Nucleus accumbens (tissue), 56 donors: ENCODE measurements at places on chromosomes 6 and 20.

DNA sequence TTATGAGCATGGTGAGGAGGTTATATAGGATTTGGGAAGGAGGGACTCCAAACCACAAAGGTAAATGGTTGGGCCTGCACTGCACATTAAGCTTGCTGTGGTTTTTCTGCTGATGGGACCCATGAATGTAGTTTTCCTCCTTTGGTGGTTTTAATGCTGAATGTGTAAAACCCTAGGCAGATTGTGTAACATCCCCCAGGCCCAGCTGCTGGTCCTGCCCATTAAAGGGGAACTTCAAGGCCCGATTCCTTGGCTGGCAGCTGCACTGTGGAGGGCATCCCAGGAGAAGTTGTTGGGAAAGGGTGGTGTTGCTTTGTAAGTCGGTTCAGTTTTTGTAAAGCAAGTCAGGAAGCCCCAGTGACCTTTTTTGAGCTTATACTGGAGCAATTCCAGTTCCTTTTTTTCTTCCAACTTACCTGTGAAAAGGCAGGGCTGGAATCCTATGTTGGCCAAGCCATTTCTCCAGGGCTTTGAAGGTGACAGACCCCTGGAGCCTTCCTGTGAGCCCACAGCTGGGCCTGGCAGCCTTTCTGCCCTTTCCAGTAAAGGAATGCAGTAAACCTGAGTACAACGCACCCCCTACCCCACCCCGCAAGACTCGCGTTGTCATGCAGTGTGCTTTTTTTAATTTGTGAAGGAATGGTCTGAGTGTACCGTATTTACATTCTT is 43.1 kb upstream of the NAA20 start:
- no peak for DNase-seq

- DNase-seq, result no peak
These were observed 10.9 kb downstream of the IL20RA start for GRCh38 chr6:137033828-137034227.

GRCh38 chr20:652615-653109 is 338 bp downstream of the SRXN1 start:
- no peak for DNase-seq

DNA sequence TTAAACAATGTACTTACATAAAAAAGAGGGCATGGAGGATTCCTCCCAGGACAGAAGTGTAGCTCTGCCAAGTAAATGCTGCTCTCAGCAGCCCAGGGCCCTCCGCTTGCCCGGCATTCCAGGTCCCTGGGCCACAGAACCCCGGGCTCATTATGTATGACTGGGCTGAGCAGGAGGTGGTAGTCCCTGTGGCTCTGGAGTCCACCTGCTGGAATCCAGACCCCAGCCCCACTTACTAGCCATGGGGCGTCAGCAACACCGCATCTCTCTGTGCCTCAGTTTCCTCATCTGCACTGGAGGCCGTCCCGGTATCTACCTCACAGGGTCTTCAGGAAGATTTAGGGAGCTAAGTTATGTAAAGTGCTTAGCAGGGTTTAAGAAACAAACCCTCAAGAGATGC is 55.4 kb downstream of the PSMG4 start:
- no peak for DNase-seq

GRCh38 chr6:159311618-159312017 is 142.4 kb downstream of the FNDC1 start:
- DNase-seq, result no peak

- no peak for DNase-seq
These were observed 20.3 kb downstream of the TTBK1 start for GRCh38 chr6:43263314-43264178.

DNA sequence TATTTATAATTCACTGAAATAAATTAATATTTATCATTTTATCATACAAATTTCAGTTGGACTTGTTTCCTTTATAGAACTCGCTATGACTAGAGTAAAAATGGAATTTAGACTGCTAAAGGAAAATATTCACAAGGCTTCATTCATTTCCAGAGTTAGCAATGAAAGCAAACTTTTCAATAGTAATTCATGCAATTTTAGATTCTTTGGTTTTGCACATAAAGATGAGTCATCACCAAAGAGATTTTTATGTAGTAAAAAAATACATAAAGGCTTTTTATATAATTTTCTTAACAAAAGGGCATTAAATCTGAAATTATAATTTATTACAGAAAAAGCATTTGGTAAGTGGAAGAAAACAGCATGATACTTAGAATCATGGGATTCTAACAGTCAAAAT is 37.2 kb upstream of the STXBP5 start:
- DNase-seq, result no peak
